Left lung (tissue), 14 donors: ENCODE measurements at places on chromosomes 1 and 21. TPM values are rescaled to one million over a fixed set of nuclear protein-coding genes. Genes with fewer than 3 reads are reported as not detected.

NUF2 gene
- polyA plus RNA-seq: 25.2 TPM

TMPRSS2 gene
- polyA plus RNA-seq: 47.7 TPM

CD34 gene
- 132 TPM for polyA plus RNA-seq

IVL gene
- not detected for polyA plus RNA-seq

KRTAP10-4 gene
- polyA plus RNA-seq: not detected

CXADR gene
- polyA plus RNA-seq: 23.4 TPM

SPATA46 gene
- 0.47 TPM for polyA plus RNA-seq

CFAP74 gene
- polyA plus RNA-seq: 3.1 TPM

RNPC3 gene
- 56.5 TPM for polyA plus RNA-seq

SOAT1 gene
- 29.6 TPM for polyA plus RNA-seq

DCDC2B gene
- polyA plus RNA-seq: 1.6 TPM

FAM72D gene
- 3.5 TPM for polyA plus RNA-seq

MYBPHL gene
- polyA plus RNA-seq: not detected

HMGCS2 gene
- polyA plus RNA-seq: 0.58 TPM

PRR9 gene
- polyA plus RNA-seq: not detected

SPRR2G gene
- polyA plus RNA-seq: not detected

SERPINC1 gene
- polyA plus RNA-seq: 0.13 TPM

NHLH1 gene
- 0.25 TPM for polyA plus RNA-seq

PCSK9 gene
- 3.1 TPM for polyA plus RNA-seq

RSPH1 gene
- 27.3 TPM for polyA plus RNA-seq

KCND3 gene
- polyA plus RNA-seq: 0.32 TPM

WLS gene
- 126 TPM for polyA plus RNA-seq

NPHS2 gene
- 0.85 TPM for polyA plus RNA-seq

AKR1A1 gene
- 145 TPM for polyA plus RNA-seq

LDLRAD1 gene
- polyA plus RNA-seq: 2.5 TPM

FCN3 gene
- 15.8 TPM for polyA plus RNA-seq

PRKAB2 gene
- 34.3 TPM for polyA plus RNA-seq

ANKRD35 gene
- 3.7 TPM for polyA plus RNA-seq

PEX19 gene
- 69.8 TPM for polyA plus RNA-seq

TP53BP2 gene
- 57.5 TPM for polyA plus RNA-seq

DMRTA2 gene
- polyA plus RNA-seq: not detected

HFM1 gene
- polyA plus RNA-seq: 11.1 TPM

CCNL2 gene
- polyA plus RNA-seq: 250 TPM

OVAAL gene
- polyA plus RNA-seq: not detected

CDC14A gene
- polyA plus RNA-seq: 16.4 TPM

ILDR2 gene
- polyA plus RNA-seq: 0.58 TPM

KRTAP13-2 gene
- not detected for polyA plus RNA-seq

SERTAD4 gene
- 4.1 TPM for polyA plus RNA-seq

TPTE gene
- polyA plus RNA-seq: not detected

KCNA3 gene
- 0.81 TPM for polyA plus RNA-seq

PRDM2 gene
- 49.4 TPM for polyA plus RNA-seq

CD1E gene
- not detected for polyA plus RNA-seq

CAMSAP2 gene
- 49.1 TPM for polyA plus RNA-seq

LCE6A gene
- polyA plus RNA-seq: not detected
